Testis (tissue), 5 donors: ENCODE measurements at places on chromosomes 12 and 14. TPM values are rescaled to one million over a fixed set of nuclear protein-coding genes. Genes with fewer than 3 reads are reported as not detected.

IAPP gene
- not detected for total RNA-seq

TRIAP1 gene
- 13.9 TPM for total RNA-seq

GRCh38 chr12:58647495-58647894, 272.8 kb downstream of the LRIG3 start:
- DNase-seq: no peak

DNA sequence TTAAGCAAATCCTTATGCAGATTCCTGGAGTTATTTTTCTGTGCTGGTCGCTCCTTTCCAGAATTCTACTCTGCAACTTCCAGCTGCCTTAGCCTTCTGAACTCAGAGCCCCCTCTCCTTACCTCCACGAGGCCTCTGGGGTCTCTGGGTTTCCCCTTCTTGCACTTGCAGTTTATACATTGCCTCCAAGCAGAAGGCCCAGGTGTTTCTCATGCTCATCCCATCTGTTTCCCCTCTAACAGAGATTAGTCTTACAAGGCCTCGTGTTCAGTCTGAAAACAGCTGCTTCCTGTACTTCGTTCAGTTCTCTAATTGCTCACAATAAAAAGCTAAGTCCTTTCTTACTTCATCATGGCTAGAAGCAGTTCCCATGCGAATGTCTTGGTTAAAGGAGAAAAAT, 134.4 kb upstream of the FGD4 start:
- no peak for DNase-seq

DNA sequence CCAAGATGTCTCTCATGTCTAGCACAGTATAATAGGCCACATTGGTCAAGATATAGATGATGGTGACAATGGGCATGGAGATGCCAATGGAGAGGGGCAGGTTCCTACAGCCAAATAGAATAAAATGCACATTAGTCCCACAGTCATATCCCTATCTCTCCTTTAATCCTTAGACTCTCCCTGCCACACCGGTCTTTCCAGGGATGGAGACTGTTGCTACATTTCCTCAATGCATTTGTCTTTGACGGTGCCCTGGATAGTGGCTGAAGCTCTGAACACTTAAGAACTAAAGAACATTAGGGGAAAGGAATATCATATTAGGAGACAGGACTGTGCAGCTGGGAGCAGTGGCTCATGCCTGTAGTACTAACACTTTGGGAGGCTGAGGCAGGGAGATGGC, 9.7 kb downstream of the OXA1L start:
- no peak for DNase-seq

- no peak for DNase-seq
Measured at GRCh38 chr12:93166541-93167307, 211.0 kb upstream of the NUDT4 start.

DNA sequence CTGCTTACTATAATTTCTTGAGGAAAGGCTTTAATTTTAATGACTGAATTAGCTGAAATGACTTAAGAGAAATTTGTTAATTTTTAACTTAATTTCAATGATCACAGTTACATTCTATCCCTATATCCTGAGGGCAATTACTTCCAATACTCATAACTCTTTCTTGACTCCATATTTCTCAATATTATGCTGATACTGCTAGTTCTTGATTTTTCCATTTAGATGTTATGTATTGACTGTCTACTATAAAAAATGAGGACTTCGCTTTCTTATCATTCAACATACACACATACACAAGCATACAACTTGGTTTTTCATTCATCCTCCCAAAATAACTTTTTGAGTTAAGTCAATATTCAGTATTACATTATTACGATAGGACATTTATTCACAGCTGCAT, 176.2 kb downstream of the PHLDA1 start:
- DNase-seq: no peak

DNA sequence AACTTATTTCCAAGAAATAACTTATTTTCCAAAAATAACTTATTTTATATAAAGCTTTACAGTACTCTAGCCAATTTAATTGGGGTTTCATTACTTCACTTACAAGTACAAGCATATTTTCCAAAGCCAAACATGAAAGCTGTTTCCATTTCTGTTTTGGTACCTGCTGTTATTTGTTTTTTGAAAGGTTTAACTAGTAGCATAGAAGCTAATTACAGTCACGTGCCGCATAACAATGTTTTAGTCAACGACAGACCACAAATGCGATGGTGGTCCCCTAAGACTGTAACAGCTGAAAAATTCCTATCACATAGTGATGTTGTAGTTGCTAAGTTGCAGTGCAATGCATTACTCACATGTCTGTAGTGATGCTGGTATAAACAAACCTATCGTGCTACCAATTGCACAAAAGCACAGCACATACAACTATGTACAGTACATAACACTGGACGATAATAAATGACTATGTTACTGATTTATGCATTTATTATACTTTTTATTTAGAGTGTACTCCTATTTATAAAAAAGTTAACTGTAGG, 21.7 kb downstream of the PTPN21 start:
- DNase-seq: no peak

DNA sequence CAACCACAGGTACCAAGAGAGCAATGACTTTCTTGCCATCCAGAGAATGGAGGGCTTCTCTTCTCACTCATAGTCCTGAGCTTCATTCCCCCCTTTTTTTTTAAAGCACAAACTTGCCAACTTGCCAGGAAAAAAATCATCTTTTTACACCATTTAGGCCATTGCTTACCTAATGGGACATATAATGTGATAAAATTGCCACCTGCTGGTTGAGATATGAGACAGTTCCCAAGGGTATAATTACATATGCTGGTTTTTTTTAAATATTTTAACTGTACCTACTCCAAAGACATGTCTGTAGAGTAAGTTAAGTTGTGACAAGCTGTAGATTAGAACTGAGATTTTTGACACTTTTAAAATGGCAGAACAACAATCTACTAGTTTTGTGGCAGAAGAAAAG, 519.1 kb upstream of the SEL1L start:
- DNase-seq: no peak

- no peak for DNase-seq
Measured at GRCh38 chr12:124018539-124018938, 45.5 kb downstream of the ZNF664 start.

- no peak for DNase-seq
Measured at GRCh38 chr12:19671695-19672094, 232.4 kb downstream of the AEBP2 start.
